HepG2 (cell line): ENCODE measurements at places on chromosomes 7 and 10.
A peak's percentile ranks its signal among the peaks of the same experiment; 100 is the strongest.

- no peak for DNase-seq
These were observed 6.5 kb downstream of the SVIL start for GRCh38 chr10:29628311-29628710.

GRCh38 chr7:100044718-100045117 is 4.9 kb upstream of the ZSCAN21 start:
- no peak for DNase-seq

GRCh38 chr10:122348935-122349361 is 25.6 kb upstream of the PLEKHA1 start:
- peak; percentile 44 for DNase-seq

GRCh38 chr7:69349291-69349690 is 249.0 kb upstream of the AUTS2 start:
- DNase-seq, result no peak

DNA sequence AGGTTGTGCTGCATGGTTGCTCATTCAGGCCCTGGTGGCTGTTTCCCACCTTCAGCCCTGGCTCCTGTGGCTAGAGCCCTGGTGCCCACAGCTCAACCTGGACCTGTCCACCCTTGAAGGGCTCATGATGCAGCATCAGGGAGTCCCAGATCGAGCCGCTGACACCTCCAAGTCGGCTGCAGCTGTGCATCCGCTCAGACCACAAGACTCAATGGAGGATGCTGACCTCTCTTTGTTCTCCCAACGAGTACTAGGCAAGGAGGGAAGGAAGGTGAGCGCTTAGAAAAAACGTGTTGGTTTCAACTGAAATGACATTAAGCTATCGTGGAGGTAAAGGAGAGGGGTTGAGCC is 9.5 kb upstream of the C10orf95 start:
- DNase-seq, result no peak

DNA sequence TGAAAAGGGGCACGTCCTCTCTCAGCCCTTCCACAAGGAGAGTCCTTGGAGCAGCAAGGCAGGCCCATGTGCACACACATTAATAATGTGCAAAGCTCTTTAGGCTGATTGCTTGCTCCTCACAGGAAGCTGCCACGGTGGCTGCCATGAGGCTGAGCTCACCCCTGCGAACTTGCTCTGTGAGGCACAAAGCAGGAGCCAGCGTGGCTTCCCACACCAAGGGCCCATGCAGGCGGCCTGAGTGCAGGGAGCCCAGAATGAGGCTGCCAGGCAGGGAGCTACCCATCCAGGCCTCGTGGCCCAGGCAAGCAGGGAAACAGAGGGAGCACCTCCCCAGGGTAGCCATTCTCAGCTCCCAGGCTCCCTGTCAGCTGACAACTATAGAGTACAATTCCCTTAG is 242.9 kb downstream of the GRID1 start:
- no peak for DNase-seq

DNA sequence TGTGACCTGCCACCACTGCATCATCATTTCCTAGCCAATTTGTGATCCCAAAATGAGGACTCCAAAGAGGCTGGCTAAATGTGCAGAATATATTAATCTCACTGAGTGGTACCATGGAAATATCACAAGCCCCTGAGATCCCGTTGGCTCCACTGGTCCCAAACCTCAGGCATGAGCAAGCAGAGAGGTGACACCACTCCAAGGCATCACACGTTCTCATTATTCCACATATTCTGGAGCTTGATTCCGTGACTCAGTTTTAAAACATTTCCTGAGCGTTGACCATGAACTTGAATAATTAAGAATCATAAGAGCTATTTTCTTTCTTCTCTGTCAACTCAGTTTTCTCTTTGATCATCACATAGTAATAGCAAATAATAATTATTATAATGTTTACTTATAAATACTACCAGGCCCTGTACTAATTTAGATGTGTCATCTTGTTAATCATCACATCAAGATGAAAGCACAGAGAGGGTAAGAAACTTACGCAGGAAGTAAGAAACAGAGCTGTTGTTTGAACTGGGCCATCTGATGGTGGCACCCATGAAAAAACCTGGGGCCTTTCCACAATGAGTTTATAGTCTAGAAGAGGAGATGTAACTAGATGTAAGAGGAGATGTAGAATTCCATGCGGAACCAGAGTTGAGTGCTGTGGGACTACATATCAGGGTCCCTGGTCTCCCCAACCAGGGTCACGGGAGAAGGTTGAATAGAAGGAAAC is 3.5 kb downstream of the APBB1IP start:
- DNase-seq, result no peak

GRCh38 chr10:753530-753929 is 64.1 kb upstream of the DIP2C start:
- DNase-seq, result no peak

DNA sequence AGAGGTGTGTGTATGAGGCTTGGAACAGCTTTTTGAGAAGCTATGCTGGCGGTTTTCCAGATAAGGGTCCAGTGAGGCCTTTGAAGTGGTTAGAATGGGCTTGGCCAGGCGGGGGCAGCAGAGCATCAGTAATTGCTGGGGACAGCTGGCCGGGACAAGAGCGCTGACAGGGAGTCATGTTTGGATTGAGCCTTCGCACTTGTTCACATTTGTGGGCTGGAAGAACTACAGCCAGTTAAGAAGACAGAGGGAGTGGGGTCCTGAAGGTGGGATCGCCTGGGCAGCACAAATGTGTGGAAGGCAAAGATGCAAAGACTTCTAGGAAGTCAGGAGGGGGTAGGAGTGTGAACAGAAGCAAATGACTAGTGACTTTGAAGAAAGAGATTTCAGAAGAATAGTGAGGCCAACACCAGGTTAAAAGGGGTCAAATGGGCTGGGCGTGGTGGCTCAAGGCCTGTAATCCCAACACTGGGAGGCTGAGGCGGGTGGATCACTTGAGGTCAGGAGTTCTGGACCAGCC is 12.7 kb upstream of the SDHAF3 start:
- peak; percentile 65 for DNase-seq

GRCh38 chr7:100763556-100764140 is 30.3 kb downstream of the ZAN start:
- no peak for DNase-seq

GRCh38 chr7:100467638-100468373 is 3.7 kb upstream of the SPACDR start:
- DNase-seq, result no peak

GRCh38 chr10:17190602-17191001 is 10.9 kb downstream of the TRDMT1 start:
- DNase-seq, result no peak
